ENCODE measurements at places on chromosomes 4 and X.

GRCh38 chrX:154046940-154047610 is 27.4 kb upstream of the IRAK1 start:
- no peak for DNase-seq

- no peak for DNase-seq
These were observed 15.9 kb upstream of the GPRASP2 start for GRCh38 chrX:102696306-102696705.

GRCh38 chrX:85378461-85378860 is 1.0 kb downstream of the POF1B start:
- no peak for DNase-seq

- DNase-seq: no peak
These were observed 67.9 kb upstream of the SOX3 start for GRCh38 chrX:140572724-140573123.

GRCh38 chr4:53889326-53890055 is 174.9 kb downstream of the CHIC2 start:
- DNase-seq: no peak

DNA sequence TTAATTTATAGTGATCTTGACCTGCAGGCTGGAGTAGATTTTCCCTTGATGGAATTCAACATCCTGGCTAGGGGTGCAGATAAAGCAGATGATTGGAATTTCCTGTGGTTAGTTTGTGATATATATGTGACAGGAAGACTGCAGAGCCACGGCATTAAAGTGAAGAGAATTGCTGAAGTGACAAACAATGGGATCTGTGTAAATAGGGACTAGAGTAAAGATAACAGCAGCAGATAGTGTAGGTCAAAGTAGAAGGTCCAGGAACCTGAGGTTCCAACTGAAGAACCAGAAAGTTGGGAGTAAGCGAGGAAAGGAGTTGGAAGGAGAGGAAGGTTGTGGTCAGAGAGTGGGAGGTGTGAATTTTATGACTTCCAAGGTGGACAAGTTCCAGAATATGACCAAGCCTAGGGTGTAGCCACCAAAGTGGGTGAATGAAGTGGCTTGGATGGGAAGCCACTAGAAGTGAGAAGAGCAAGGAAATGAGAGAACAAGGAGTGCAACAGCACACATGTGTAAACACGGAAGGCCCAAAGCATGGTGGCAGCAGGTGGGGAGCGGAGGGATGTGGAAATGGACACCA is 325.0 kb downstream of the RAB28 start:
- DNase-seq: no peak

DNA sequence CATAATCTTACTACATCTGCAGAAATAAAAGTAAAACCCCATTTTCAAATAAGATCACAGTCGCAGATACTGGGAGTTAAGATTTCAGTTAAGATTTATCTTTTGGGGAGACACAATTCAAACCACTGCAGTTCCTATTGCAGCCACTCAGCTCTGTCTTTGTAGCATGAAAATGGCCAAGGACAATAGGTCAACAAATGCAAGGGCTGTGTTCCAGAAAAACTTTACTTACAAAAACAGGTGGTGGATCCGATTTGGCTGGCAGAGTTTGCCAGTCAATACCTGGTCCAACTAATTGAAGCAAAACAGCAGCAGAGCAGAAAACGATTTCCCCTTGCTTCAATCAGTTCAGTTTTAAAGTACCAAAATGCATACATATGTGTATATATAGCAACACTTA is 77.4 kb downstream of the TENM3 start:
- DNase-seq: no peak

DNA sequence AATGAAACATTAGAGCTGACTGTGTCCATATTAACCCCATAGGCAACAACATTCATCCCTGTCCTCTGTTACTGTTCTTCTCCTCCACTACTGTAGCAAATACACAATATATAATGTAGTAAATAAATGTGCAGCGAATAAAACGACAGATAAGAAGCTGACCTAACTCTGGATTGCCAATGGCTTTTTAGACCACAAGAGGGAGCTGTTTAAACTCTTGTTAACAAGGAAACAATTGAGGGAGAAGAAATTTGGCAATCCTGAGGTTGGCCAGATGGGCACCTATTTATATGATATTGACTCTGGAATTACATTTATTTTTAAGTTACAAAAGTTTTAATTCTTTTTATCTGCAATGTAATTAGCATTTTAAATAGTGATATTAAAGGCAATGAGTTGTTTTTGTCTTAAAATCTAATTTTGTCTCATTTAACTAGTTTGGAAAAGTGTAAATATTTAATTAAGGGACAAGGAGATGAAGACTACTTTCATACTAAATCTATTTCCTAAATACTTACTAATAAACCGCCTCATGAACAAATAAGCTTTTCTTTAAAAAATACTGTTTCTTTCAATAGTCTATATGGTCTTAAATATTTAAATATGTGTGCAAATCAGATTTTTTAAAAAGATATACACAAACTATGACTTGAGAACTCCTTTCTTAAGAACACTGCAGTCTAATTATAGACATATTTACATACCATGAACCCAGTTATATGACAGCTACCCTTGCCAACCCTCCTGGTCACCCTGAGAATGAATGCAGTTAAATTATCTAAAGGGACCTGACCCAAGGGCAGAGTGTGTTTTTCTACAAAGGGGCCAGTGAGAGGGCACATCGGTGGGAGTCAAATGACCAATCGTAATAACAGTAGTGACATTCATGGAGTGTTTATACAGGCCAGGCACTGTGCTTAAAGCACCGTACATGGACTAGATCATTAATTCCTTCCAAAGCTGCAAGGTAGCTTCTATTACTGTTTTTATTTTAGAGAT is 52.9 kb upstream of the HPF1 start:
- no peak for DNase-seq

DNA sequence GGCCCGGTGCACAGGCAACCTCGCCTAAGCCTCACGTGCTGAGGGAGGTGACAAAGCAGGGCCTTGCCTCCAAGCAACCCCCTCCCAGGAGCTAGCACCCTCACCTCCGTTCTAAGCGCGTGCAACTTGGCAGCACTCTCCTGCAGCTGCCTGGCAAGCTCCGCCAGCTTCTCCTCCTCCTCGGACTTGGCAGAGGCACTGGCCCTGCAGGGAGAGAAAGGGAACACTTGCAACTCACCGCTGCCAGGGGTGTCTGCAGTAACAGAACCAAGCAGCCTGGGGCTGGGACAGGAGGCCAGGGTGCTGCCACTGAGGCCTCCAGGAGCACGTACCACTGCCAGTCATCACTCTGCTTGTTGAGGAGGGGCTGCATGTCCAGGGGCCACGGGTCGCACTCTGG is 10.3 kb upstream of the TREX2 start:
- peak; percentile 45 for DNase-seq

- DNase-seq: no peak
These were observed 23.3 kb upstream of the GPR50 start for GRCh38 chrX:151153086-151153485.

- no peak for DNase-seq
These were observed 372.7 kb downstream of the INPP4B start for GRCh38 chr4:142473218-142473959.

- DNase-seq: no peak
These were observed 20.8 kb downstream of the GNL3L start for GRCh38 chrX:54550821-54551220.

- no peak for DNase-seq
These were observed 1962.4 kb upstream of the TENM3 start for GRCh38 chr4:180280726-180281297.

GRCh38 chr4:143183513-143184216 is 1.1 kb upstream of the USP38 start:
- no peak for DNase-seq

- DNase-seq: no peak
These were observed 355.4 kb downstream of the CAMK2D start for GRCh38 chr4:113405874-113406722.

DNA sequence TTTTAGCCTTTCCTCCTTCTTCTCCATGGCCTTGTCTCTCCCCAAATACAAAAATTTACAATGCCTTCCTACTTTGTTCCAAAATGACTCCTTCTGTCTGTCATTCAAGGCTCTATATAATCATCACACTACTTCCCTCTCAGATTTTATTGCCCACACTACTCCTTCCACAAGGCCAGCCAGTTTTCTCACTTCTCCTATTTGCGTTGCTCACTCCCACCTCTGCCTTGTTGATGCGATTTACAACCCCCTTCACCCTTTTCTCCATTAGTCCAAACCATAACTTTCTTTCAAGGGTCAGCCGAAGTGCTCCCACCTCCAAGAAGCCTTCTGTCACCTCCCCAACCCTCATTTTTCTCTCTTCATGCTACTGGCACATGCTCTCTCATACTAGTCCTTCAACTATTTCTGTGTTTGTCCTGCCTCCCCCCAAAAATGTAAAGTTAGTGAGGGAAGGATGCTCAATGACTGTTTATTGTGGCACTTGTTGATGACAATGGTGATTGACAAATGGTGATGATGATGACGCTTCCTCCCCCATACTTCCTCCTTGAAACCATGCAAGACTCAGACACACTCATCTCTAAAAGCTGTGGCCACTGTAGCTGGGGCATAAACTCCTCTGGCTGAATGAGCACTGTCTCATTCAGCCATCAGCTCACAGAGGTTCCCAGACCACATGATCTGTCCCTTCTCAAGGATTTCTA is 2.7 kb upstream of the XKRX start:
- no peak for DNase-seq

GRCh38 chr4:25809996-25810395 is 52.8 kb downstream of the SEL1L3 start:
- DNase-seq: no peak

GRCh38 chr4:76993787-76994641 is 44.5 kb downstream of the SEPTIN11 start:
- DNase-seq: no peak

DNA sequence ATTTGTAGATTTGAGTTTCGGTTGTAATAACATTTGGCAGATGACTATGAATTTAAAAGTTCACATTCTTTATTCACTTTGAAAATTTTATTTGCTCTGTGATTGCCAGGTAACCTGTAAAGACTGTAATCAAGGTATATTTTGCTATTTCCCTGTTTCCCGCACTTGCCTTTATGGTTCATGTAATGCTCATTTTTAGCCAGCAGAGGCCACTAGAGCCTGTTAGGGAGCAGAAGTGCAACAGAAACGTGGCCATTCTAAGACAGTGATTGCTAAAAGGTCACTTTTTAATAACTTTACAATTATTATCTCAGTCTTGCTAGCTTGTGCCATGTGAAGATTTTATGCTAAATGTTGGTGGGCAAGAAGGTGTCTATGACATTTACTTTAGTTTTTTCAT is 12.4 kb downstream of the YIPF6 start:
- DNase-seq: no peak

GRCh38 chrX:650811-651210 is 20.2 kb downstream of the SHOX start:
- no peak for DNase-seq

DNA sequence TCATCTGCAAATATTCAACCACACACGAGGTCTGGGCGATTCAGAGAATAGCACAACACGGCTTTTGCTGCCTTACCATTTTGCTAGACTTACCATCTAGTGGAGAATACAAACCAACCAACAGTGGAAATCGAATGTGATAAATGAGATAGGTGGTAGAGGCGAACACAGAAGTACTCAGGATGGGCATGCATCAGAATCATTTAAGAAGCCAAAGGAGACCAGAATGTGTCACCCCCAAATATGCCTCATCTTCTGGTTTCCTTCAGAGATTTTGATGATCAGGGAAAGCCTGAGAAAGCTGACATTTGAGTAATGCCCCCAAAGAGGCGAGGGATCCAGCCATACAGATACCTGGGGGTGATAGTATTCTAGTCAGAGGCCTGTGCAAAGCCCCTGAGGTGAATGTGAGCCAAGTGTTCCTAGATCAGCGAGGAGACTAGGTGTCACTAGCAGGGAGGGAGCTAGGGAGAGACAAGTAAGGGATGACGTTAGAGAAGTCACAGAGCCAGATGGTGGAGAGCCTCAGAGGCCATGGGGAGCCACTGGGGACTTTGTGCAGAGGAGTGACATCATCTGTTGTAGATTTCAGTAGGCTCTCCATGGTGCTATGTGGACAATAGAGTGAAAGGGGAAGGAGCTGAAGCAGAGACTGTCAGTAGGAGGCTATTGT is 1.7 kb downstream of the MTMR1 start:
- no peak for DNase-seq

DNA sequence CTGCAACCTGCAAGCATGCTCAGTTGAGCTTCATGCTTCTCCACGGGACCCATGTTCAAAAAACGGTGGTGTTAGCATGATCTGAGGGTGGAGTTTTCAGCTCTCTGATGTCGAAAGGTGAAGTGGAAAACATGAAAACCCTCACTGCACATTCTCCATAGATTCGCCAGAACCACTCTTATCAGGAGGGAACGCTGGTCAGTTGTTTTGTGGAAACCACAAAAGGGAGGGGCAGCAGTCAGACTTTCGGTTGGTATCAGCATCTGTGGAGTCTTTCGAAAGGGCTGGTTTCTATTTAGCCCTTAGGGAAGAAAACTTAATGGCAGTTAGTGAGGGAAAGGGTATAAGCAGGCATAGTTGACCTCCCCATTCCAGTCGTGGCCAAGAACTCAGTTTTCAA is 12.6 kb downstream of the PPA2 start:
- DNase-seq: no peak

- DNase-seq: no peak
These were observed 423 bp downstream of the RPL39 start for GRCh38 chrX:119790977-119791436.

DNA sequence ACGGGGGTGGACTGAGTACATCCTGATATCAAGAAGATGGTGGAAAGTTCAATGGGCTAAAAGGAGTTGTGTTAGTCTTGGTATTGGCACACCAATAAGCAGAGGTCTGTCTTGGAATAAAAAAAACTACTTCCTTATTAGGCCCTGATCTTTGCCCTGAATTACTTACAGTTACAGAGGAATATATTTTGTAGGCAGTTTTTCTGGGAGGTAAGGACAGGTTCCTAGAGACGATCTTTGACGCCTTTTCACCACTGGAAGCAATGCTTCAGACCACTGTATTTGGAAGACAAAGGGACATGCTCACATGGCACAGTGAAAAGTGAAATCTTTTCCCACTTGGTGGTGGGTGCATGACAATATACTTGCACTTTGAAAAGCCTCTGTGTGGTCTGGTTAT is 618 bp upstream of the XK start:
- no peak for DNase-seq

DNA sequence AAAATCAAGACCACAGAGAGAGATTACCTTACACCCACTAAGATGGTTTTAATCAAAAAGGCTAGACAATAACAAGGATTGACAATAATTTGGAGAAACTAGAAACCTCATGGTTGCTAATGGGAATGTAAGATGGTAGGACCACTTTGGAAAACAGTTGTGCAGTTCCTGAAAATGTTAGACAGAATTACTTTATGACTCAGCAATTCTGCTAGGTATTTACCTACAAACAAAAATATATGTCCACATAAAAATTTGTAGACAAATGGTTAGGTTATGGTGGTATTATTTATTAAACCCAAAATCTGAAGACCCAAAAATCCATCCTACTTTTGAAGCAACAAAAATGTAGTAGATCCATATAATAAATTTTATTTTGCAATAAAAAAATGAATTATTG is 1027.0 kb upstream of the ADGRL3 start:
- DNase-seq: no peak

DNA sequence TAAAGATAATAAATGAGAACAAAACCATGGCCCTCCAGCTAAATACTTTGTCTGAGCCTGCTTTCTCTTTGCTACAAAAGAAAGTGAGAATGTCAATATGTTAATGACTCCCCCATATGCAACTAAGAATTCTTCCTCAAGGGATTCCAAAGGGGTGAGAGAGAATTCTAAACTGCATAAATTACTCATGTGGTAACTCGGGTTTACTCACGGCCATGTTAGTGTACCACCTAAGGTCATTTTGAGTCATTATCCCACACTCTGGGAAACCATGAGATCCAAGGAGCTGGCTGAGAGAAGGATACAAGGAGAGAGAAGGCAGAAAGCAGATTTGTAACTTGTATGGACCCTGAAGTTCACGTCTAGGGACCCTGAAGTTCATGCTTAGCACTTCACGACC is 190.3 kb downstream of the DHX15 start:
- no peak for DNase-seq

Data from natural killer cell treated with Interleukin-12 subunit alpha and Interleukin-12 subunit beta and Interleukin-15 and Interleukin-18, amount 100 ng/mL, for 72 hours (primary cell).